ENCODE measurements at places on chromosomes 3 and 15. TPM values are rescaled to one million over a fixed set of nuclear protein-coding genes. Genes with fewer than 3 reads are reported as not detected.

FAM107A gene
- total RNA-seq: 0.76 TPM

SV2B gene
- 2.0 TPM for total RNA-seq

GPR171 gene
- not detected for total RNA-seq

ITPKA gene
- 0.25 TPM for total RNA-seq

MEX3B gene
- 4.1 TPM for total RNA-seq

C3orf22 gene
- total RNA-seq: not detected

ARID3B gene
- 3.2 TPM for total RNA-seq

GOLGA8S gene
- total RNA-seq: 0.13 TPM

LYZL4 gene
- total RNA-seq: not detected

FRMD5 gene
- 1.5 TPM for total RNA-seq

CEP19 gene
- 5.6 TPM for total RNA-seq

OTOL1 gene
- total RNA-seq: not detected

ZNF609 gene
- 18.0 TPM for total RNA-seq

SKOR1 gene
- total RNA-seq: under 0.01 TPM

SI gene
- not detected for total RNA-seq

GOLGA6L25 gene
- not detected for total RNA-seq

GOLGA8A gene
- total RNA-seq: 3.2 TPM

GPR149 gene
- not detected for total RNA-seq

CCDC9B gene
- 6.5 TPM for total RNA-seq

ZBED2 gene
- total RNA-seq: under 0.01 TPM

P2RY14 gene
- total RNA-seq: not detected

RBP2 gene
- total RNA-seq: not detected

PDIA3 gene
- total RNA-seq: 146 TPM

AGBL1 gene
- total RNA-seq: not detected

RASGRP1 gene
- 0.13 TPM for total RNA-seq

PCSK6 gene
- 42.7 TPM for total RNA-seq

CPEB1 gene
- not detected for total RNA-seq

CCNB2 gene
- total RNA-seq: 9.5 TPM

SPTBN5 gene
- 2.7 TPM for total RNA-seq

PAQR9 gene
- total RNA-seq: not detected

TIMP4 gene
- 0.51 TPM for total RNA-seq

ITIH4 gene
- 0.39 TPM for total RNA-seq

TIMMDC1 gene
- total RNA-seq: 37.1 TPM

TICRR gene
- 2.7 TPM for total RNA-seq

SLC35G2 gene
- 25.2 TPM for total RNA-seq

HHATL gene
- total RNA-seq: not detected

CCDC174 gene
- total RNA-seq: 6.4 TPM

ALDH1L1 gene
- not detected for total RNA-seq

LCTL gene
- total RNA-seq: not detected

SFMBT1 gene
- total RNA-seq: 4.3 TPM

MESP1 gene
- under 0.01 TPM for total RNA-seq
